ENCODE measurements at places on chromosomes 3 and 15.

DNA sequence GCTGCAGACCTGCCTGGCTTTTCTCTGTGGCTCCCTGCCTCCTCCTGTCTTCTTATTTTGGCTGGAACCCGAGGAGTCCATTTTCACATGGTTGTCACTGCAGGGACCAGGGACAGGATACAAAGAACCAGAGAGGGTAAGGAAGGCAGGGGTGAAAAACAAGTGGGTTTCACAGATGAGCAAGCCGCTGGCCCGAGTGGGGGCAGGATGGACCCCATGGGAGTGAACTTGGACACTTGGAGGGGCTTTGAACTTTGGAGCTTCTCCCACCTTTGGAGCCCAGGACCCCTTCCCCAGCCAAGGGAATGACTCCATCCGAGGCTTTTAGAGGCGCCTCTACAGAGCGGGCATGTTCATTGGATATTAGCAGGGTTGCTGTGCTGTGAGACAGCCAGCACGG, 26.9 kb upstream of the ADCY5 start:
- no peak overlapping the region for H3K4me3 ChIP-seq
- DNase-seq = no peak
- H3K4me1 ChIP-seq = no peaks in the 10 kb centered on the region

DNA sequence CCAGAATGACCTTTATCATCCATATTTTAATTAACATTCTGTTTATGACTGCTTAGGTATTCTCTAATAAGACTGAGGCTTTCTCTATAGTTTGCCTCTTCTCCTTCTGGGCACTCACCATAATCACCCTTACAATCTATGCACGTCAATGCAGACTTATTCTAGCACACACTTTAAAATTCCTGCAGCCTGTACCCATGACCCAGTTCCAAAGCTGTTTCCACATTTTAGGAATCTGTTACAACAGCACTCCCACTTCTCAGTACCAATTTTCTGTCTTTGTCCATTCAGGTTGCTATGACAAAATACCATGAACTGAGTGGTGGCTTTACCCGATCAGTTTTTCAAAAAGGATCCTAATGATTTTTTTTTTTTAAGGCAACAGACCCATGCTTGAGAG, 103.5 kb downstream of the SOX14 start:
- no peaks in the 10 kb centered on the region for H3K4me1 ChIP-seq
- no peak overlapping the region for H3K4me3 ChIP-seq
- DNase-seq = no peak

- no peak overlapping the region for H3K27ac ChIP-seq
- no peaks in the 10 kb centered on the region for H3K4me1 ChIP-seq
- no peaks in the 10 kb centered on the region for H3K36me3 ChIP-seq
- no peak for DNase-seq
Observed at GRCh38 chr3:177789500-177789899, 592.2 kb upstream of the TBL1XR1 start.

GRCh38 chr3:9192248-9193025, 57.0 kb downstream of the SRGAP3 start:
- no peaks in the 10 kb centered on the region for H3K36me3 ChIP-seq
- H3K4me3 ChIP-seq = no peak overlapping the region
- no peaks in the 10 kb centered on the region for H3K27me3 ChIP-seq
- no peak for DNase-seq
- no peaks in the 10 kb centered on the region for H3K4me1 ChIP-seq

DNA sequence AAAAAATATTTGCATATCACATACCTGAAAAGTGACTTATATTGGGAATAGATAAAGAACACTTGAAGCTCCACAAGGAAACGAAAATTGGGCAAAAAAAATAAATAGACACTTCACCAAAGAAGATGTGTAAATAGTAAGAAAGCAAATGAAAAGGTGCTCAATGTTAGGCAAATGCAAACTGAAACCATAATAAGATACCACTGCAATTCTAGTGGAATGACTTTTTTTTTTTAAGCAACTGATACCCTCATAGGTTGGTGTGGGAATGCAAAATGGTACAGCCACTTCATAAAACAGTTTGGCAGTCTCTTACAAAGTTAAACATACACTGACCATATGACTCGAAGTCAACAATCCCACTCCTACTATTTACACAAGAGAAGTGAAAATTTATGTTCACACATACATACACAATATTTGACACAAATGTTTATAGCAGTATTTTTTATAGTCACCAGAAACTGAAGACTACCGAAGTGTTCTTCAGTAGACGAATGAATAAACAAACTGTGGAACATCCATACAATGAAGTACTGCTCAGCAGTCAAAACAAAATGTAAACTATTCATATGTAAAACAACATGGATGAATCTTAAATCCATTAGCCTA, 176.3 kb downstream of the ZMAT3 start:
- H3K4me3 ChIP-seq = no peak overlapping the region
- DNase-seq = no peak
- H3K36me3 ChIP-seq = no peaks in the 10 kb centered on the region
- H3K4me1 ChIP-seq = no peaks in the 10 kb centered on the region
- no peak overlapping the region for H3K27ac ChIP-seq
- no peaks in the 10 kb centered on the region for H3K27me3 ChIP-seq

GRCh38 chr3:70992562-70993204, 590.8 kb downstream of the FOXP1 start:
- no peak overlapping the region for H3K4me3 ChIP-seq
- H3K27ac ChIP-seq = peak overlapping the region; percentile 66
- no peaks in the 10 kb centered on the region for H3K4me1 ChIP-seq
- H3K36me3 ChIP-seq = peaks cover 57% of the 10 kb centered on the region

GRCh38 chr15:50840520-50840919, 68.0 kb upstream of the AP4E1 start:
- H3K27ac ChIP-seq = no peak overlapping the region
- H3K27me3 ChIP-seq = no peaks in the 10 kb centered on the region
- DNase-seq = no peak
- H3K4me1 ChIP-seq = no peaks in the 10 kb centered on the region
- H3K36me3 ChIP-seq = no peaks in the 10 kb centered on the region

DNA sequence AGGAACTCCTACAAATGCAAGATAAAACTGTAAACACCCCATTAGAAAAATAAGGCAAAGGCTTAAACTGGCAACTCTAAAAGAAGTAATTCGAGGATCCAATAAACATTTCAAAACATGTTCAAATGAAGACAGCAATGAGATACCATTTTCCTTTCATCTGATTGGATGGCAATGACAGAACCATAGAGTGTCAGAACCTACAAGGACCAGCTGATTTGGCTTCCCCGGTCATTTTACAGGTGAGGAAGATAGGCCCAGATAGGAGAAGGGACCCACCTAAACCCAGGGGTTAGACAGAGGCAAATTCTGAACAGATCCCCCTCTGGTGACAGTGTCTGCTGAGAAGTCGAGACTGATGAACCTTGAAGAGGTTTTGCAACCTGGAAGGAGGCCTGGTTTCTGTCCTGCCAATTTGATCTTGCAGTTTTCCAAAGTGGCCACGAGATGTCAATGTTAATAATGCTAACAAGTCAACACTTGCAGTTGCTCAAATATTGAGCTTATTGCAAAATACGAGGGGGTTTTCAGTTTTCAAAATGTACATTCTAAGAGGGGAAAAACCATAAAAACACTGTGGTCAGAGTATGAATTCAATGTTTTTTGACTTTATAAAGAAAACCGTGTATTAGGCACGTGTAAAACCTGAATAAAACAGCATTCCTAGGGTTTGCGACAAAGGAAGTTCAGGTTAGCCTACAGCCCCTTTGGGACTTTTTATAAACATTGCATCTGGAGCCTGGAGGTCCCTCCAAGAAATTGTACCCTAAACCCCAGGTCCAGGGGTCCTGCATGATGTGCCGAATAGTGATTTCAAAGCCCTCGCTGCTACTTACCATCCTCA, 21.5 kb downstream of the CFAP161 start:
- no peaks in the 10 kb centered on the region for H3K36me3 ChIP-seq
- H3K4me3 ChIP-seq = no peak overlapping the region
- peak overlapping the region; percentile 20 for H3K27ac ChIP-seq
- H3K4me1 ChIP-seq = peaks cover 6% of the 10 kb centered on the region
- no peak for DNase-seq

DNA sequence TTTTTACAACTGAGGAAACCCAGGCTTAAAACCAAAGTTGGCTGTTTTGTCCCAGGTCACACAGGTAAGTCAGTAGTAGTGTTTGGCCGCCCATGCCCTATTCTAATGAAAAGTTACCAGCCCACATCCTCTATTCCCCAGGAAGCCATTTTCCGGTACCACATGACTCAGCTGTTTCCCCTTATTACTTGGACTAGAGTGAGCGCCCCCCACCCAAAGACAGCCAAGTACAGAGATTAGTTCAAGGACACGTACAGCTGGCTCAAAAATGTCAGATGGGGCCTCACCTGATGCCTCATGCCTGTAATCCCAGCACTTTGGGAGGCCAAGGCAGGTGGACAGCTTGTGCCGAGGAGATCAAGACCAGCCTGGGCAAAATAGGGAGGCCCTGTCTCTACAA, 8.5 kb upstream of the KLHL6 start:
- H3K36me3 ChIP-seq = no peaks in the 10 kb centered on the region
- H3K27ac ChIP-seq = no peak overlapping the region
- H3K27me3 ChIP-seq = no peaks in the 10 kb centered on the region
- no peaks in the 10 kb centered on the region for H3K4me1 ChIP-seq
- no peak for DNase-seq

DNA sequence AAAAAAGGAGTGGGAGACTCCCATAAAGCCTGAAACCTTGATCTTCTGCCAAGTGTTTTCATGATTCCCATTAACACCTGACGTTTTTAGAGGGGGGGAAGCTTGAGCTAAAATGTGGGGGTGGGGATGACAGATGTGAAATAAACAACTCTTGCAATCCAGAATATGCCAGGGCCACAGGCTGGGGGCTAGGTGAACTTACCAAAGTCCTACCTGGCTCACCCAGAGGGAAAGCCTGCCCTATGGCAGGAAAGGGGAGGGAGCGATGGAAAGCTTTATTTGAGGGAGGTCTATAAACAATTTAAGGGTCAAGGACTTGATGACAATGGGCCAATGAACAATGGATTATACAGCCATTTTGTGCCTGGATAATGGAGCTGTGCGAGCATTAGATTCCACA, 108.3 kb downstream of the LRIG1 start:
- H3K4me1 ChIP-seq = no peaks in the 10 kb centered on the region
- no peaks in the 10 kb centered on the region for H3K27me3 ChIP-seq
- H3K27ac ChIP-seq = no peak overlapping the region
- no peak for DNase-seq

GRCh38 chr3:22399566-22399965, 648.6 kb upstream of the ZNF385D start:
- no peaks in the 10 kb centered on the region for H3K27me3 ChIP-seq
- no peaks in the 10 kb centered on the region for H3K4me1 ChIP-seq
- no peaks in the 10 kb centered on the region for H3K36me3 ChIP-seq
- no peak overlapping the region for H3K4me3 ChIP-seq

GRCh38 chr3:150783316-150783715, 20.3 kb upstream of the SIAH2 start:
- DNase-seq = no peak
- no peak overlapping the region for H3K4me3 ChIP-seq
- no peak overlapping the region for H3K27ac ChIP-seq
- H3K4me1 ChIP-seq = peaks cover 13% of the 10 kb centered on the region
- no peaks in the 10 kb centered on the region for H3K36me3 ChIP-seq
- no peaks in the 10 kb centered on the region for H3K27me3 ChIP-seq

GRCh38 chr15:90291679-90292356, 26.3 kb downstream of the NGRN start:
- no peak overlapping the region for H3K27ac ChIP-seq
- no peak overlapping the region for H3K4me3 ChIP-seq
- H3K4me1 ChIP-seq = no peaks in the 10 kb centered on the region
- H3K27me3 ChIP-seq = no peaks in the 10 kb centered on the region
- H3K36me3 ChIP-seq = no peaks in the 10 kb centered on the region
- DNase-seq = no peak

DNA sequence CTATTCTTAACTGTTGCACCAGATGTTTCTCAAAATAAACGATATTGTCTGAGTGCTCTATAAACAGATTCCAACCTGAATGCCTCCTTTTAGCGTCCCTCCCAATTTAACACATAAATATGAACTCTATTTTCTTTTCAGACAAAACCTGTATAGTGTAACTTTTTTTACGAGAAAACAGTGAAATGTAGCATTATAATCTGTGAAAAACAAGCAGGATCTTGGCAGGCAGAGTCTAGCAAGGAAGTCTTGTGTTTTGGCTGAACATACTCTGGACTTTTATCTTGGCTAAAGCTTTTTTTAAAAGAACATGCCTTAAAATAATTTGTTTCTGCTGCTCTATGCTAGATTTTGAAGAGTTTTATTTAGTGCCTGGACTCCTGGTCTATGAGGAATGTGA, 150.5 kb downstream of the ROBO2 start:
- no peak overlapping the region for H3K27ac ChIP-seq
- no peaks in the 10 kb centered on the region for H3K27me3 ChIP-seq
- H3K4me3 ChIP-seq = no peak overlapping the region

DNA sequence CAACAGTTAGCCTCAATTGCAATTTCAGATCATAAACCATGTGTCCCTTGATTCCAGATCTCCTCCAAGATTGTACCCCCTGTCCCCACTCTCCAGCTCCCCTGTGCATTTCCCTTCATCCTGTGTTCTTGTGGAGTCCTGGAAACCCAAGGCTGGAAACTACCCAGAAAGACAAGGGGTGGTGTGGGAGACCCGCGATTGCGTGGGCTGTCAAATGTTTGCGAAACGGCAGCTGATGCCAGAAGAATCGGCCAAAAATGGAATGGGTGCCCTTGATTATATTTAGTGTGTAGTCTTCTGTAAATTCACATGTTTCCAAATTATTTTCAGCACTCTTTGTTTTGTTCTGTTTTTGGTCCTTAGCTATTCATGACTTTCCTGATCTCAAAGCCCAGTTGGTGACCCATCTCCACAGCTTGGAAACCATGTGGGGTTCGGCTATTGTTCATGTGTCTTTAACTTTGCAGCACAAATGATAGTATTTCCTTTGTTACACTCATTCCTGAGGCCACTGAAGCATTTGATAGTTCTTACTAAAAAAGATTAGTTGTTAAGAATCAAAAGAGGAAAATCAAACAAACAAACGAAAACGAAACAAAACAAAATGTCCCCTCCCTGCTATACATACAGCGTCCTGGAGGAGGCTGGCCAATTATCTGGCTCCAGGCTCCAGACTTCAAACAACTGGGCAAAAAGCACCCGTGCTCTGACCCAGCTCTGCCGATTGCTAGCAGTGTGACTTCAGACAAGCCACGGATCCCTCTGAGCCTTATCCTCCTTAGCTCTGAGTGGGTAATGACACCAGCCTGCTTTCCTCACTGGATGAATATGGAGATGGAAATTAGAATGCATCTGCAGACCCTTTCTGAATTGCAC, 120.9 kb downstream of the CACNA2D3 start:
- no peak for DNase-seq
- peaks cover 32% of the 10 kb centered on the region for H3K4me1 ChIP-seq
- peak overlapping the region; percentile 44 for H3K27ac ChIP-seq
- no peaks in the 10 kb centered on the region for H3K27me3 ChIP-seq
- H3K36me3 ChIP-seq = no peaks in the 10 kb centered on the region

- H3K4me3 ChIP-seq = no peak overlapping the region
- no peaks in the 10 kb centered on the region for H3K4me1 ChIP-seq
- DNase-seq = no peak
- H3K27me3 ChIP-seq = no peaks in the 10 kb centered on the region
Observed at GRCh38 chr3:17932136-17932771, 189.8 kb upstream of the TBC1D5 start.

DNA sequence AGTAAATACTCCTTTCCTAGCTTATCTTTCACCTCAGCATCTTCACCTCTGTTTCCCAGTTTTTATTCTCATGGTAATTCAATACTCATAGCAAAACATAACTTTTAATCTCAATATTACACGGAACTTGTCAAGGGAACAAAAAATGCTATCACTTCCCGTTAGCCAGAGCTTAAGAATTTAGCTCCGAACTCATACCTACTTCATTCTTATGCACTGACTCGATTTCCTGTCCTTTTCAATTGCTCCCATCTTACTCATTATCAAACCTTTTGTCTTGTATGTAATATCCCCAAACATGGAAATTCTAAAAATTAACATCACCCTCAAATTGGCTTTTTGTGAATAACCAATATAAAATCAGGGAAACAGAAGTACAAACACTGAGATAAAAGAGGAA, 28.2 kb downstream of the MYEF2 start:
- no peaks in the 10 kb centered on the region for H3K27me3 ChIP-seq
- no peak for DNase-seq
- H3K4me3 ChIP-seq = no peak overlapping the region
